ENCODE measurements at places on chromosomes 1 and 21. TPM values are rescaled to one million over a fixed set of nuclear protein-coding genes. Genes with fewer than 3 reads are reported as not detected.

The FOXO6 gene
- total RNA-seq: 2.8 TPM

The UQCRHL gene
- 3.5 TPM for total RNA-seq

The C4BPA gene
- total RNA-seq: not detected

The ARMH1 gene
- 14.9 TPM for total RNA-seq

The YRDC gene
- 15.0 TPM for total RNA-seq
